CD4-positive, alpha-beta T cell treated with Interleukin-1 beta for 1 hour (primary cell): ENCODE measurements at places on chromosomes 7 and 10.

- DNase-seq, result peak; percentile 31
Observed at GRCh38 chr10:87771871-87772500, 46.0 kb downstream of the ATAD1 start.

- DNase-seq, result no peak
Observed at GRCh38 chr10:87594864-87595263, 64.8 kb upstream of the PAPSS2 start.

- DNase-seq, result no peak
Observed at GRCh38 chr7:55887821-55888247, 578 bp downstream of the ZNF713 start.

- no peak for DNase-seq
Observed at GRCh38 chr10:123553810-123554430, 112.2 kb upstream of the GPR26 start.

- no peak for DNase-seq
Observed at GRCh38 chr7:115749924-115750323, 280.6 kb downstream of the TFEC start.

GRCh38 chr10:132834311-132834761 lies 48.4 kb upstream of the NKX6-2 start:
- DNase-seq, result no peak

DNA sequence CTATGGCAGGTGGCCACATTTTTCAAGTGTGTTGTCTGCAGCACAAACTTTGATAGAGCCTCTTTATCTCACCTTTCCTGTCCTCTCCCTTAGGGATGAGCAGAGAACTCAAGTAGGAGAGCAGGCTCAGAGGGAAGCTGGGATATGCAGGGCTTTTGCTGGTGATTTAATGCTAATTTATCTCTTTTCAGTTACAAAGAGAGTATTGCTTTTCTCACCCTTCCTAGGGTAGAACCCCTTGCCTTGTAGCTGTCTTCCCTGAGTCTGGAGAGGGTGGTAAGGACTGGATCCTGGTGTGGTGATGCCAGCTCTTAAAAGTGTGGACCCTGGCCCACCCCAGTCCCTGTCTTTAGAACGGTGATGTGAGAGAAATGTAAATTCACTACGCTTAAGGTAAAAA lies 1061.4 kb downstream of the TYW1 start:
- DNase-seq, result no peak

GRCh38 chr7:158076215-158076614 lies 511.4 kb downstream of the PTPRN2 start:
- no peak for DNase-seq

- DNase-seq, result no peak
Observed at GRCh38 chr10:106450966-106451365, 713.5 kb downstream of the SORCS1 start.

DNA sequence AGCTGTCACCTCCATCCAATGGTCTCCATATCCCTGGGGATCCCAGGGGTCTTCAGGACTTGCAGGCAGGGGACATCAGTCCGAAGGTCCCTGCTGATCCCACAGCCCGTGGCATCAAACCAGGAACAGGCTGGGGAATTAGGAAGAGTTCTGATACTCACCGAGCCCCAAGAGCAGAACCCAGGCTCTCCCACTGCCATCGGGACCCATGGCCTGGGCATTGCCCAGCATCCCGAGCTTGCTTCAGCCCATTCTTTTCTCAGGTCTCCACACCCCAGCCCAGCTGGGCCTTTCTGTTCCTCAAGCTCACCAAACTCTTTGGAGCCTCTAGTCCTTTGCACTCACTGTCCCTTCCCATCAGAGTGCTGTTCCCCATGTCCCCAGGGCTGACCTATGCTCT lies 280.9 kb downstream of the GRID1 start:
- no peak for DNase-seq

DNA sequence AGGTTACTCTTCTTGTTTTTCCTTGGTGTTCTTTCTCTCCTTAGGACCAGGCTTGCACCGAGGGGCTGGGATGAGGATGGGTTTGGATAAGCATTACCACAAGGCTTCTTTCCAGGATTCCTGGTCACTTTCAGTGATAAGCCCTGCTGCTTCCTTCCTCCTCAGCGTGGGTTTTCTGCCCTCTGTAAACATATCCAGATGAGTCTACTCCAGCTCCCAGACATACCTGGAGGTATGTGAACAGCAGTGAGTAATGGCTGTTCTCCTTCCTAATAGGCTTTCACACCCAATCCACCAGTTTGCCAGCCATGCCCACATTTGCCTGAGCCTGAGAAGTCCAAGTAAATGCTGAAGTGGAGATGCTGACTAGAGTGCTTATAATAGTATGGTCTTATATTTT lies 229.8 kb upstream of the YAE1 start:
- no peak for DNase-seq

GRCh38 chr10:8416192-8416701 lies 361.8 kb downstream of the GATA3 start:
- peak; percentile 62 for DNase-seq
